Nasal cavity respiratory epithelium epithelial cell of viscerocranial mucosa (primary cell): ENCODE measurements at places on chromosomes 1 and 21. TPM values are rescaled to one million over a fixed set of nuclear protein-coding genes. Genes with fewer than 3 reads are reported as not detected.

Gene CIART
- 2.7 and 4.8 TPM in 2 replicates for total RNA-seq

Gene MPL
- total RNA-seq: not detected in 2 replicates

Gene LCE4A
- not detected in 2 replicates for total RNA-seq

Gene SLC2A5
- total RNA-seq: 0.34 and 0.50 TPM in 2 replicates

Gene EPHA8
- under 0.01 TPM in 1 of 2 replicates, not detected in the other for total RNA-seq

Gene RHBDL2
- total RNA-seq: 5.1 and 16.2 TPM in 2 replicates

Gene PRKAB2
- total RNA-seq: 34.2 and 35.2 TPM in 2 replicates

Gene KCNK1
- 20.8 and 24.6 TPM in 2 replicates for total RNA-seq

Gene TDRD5
- total RNA-seq: under 0.01 TPM in 1 of 2 replicates, not detected in the other

Gene SHC1
- total RNA-seq: 216 and 401 TPM in 2 replicates

Gene RPE65
- total RNA-seq: under 0.01 TPM in 1 of 2 replicates, not detected in the other

Gene CTH
- 14.7 and 38.3 TPM in 2 replicates for total RNA-seq

Gene GSTM4
- 2.6 and 3.1 TPM in 2 replicates for total RNA-seq

Gene ZNF670
- total RNA-seq: 3.6 and 6.2 TPM in 2 replicates

Gene TTLL10
- total RNA-seq: 0.28 TPM in 1 of 2 replicates, not detected in the other

Gene OR2T2
- not detected in 2 replicates for total RNA-seq

Gene S100A5
- not detected in 2 replicates for total RNA-seq

Gene AMY1C
- 0.07 TPM in 1 of 2 replicates, not detected in the other for total RNA-seq

Gene MAP1LC3C
- total RNA-seq: not detected in 2 replicates

Gene BRDT
- not detected in 2 replicates for total RNA-seq

Gene ASCL5
- total RNA-seq: under 0.01 and 0.07 TPM in 2 replicates

Gene KCNJ9
- total RNA-seq: under 0.01 TPM in 2 replicates

Gene TOMM40L
- total RNA-seq: 10.9 and 11.7 TPM in 2 replicates

Gene RAB7B
- total RNA-seq: 1.7 and 22.7 TPM in 2 replicates

Gene CLDN17
- 1.4 TPM in 1 of 2 replicates, not detected in the other for total RNA-seq

Gene GOLT1A
- total RNA-seq: 0.71 and 3.4 TPM in 2 replicates

Gene CELSR2
- total RNA-seq: 14.7 and 117 TPM in 2 replicates

Gene ZNF669
- 11.3 and 13.0 TPM in 2 replicates for total RNA-seq

Gene RAB25
- 46.8 and 48.7 TPM in 2 replicates for total RNA-seq

Gene PDZK1IP1
- total RNA-seq: 0.68 and 12.2 TPM in 2 replicates

Gene C1orf185
- total RNA-seq: not detected in 2 replicates

Gene TMPRSS15
- not detected in 2 replicates for total RNA-seq

Gene LYPD8
- total RNA-seq: not detected in 2 replicates

Gene CORT
- 0.14 TPM in 1 of 2 replicates, not detected in the other for total RNA-seq

Gene GSTM1
- 1.4 TPM in 1 of 2 replicates, not detected in the other for total RNA-seq

Gene GREM2
- total RNA-seq: not detected in 2 replicates
